ENCODE measurements at places on chromosomes 11 and 22. TPM values are rescaled to one million over a fixed set of nuclear protein-coding genes. Genes with fewer than 3 reads are reported as not detected.

The SOX10 gene
- polyA plus RNA-seq = not detected

The FAM118A gene
- polyA plus RNA-seq = 24.0 TPM

The PRG3 gene
- not detected for polyA plus RNA-seq

The PUS3 gene
- polyA plus RNA-seq = 10.0 TPM

The RFPL3 gene
- polyA plus RNA-seq = not detected

The WNT7B gene
- polyA plus RNA-seq = not detected

The YIF1A gene
- polyA plus RNA-seq = 72.5 TPM

The STK33 gene
- 1.4 TPM for polyA plus RNA-seq

The FAT3 gene
- polyA plus RNA-seq = not detected

The MCHR1 gene
- not detected for polyA plus RNA-seq

The TEX12 gene
- polyA plus RNA-seq = 0.20 TPM

The PIK3IP1 gene
- 88.7 TPM for polyA plus RNA-seq

The SCGB1C1 gene
- polyA plus RNA-seq = not detected

The RBM7 gene
- polyA plus RNA-seq = 34.9 TPM

The CCDC85B gene
- 83.9 TPM for polyA plus RNA-seq

The OR6A2 gene
- not detected for polyA plus RNA-seq

The F2 gene
- polyA plus RNA-seq = not detected

The MCAM gene
- 1.3 TPM for polyA plus RNA-seq

The THOC5 gene
- 30.1 TPM for polyA plus RNA-seq

The NLRP14 gene
- not detected for polyA plus RNA-seq

The MPST gene
- polyA plus RNA-seq = 16.2 TPM

The FOXRED2 gene
- polyA plus RNA-seq = 0.35 TPM

The CRYBA4 gene
- not detected for polyA plus RNA-seq

The ENTHD1 gene
- 0.23 TPM for polyA plus RNA-seq

The CD248 gene
- polyA plus RNA-seq = 0.19 TPM

The OR8K3 gene
- not detected for polyA plus RNA-seq

The CST6 gene
- polyA plus RNA-seq = not detected

The FOLR1 gene
- not detected for polyA plus RNA-seq

The LMO2 gene
- polyA plus RNA-seq = 11.4 TPM

The PYGM gene
- 2.0 TPM for polyA plus RNA-seq

The RGL4 gene
- 3.7 TPM for polyA plus RNA-seq

The YAP1 gene
- not detected for polyA plus RNA-seq

The OR4D5 gene
- not detected for polyA plus RNA-seq

The CKAP5 gene
- polyA plus RNA-seq = 10.3 TPM

The PARVG gene
- polyA plus RNA-seq = 120 TPM

The MRGPRF gene
- polyA plus RNA-seq = not detected

The LRRC10B gene
- polyA plus RNA-seq = not detected

The TMPRSS13 gene
- polyA plus RNA-seq = 0.35 TPM

The SCGB2A2 gene
- not detected for polyA plus RNA-seq

The GLYATL1 gene
- not detected for polyA plus RNA-seq

The TENM4 gene
- polyA plus RNA-seq = not detected

The GGTLC2 gene
- polyA plus RNA-seq = not detected

The SERGEF gene
- polyA plus RNA-seq = 68.0 TPM

The MUC6 gene
- not detected for polyA plus RNA-seq

The SPON1 gene
- polyA plus RNA-seq = 0.19 TPM
